Breast epithelium (tissue), 4 donors: ENCODE measurements at places on chromosomes 5 and 9.

DNA sequence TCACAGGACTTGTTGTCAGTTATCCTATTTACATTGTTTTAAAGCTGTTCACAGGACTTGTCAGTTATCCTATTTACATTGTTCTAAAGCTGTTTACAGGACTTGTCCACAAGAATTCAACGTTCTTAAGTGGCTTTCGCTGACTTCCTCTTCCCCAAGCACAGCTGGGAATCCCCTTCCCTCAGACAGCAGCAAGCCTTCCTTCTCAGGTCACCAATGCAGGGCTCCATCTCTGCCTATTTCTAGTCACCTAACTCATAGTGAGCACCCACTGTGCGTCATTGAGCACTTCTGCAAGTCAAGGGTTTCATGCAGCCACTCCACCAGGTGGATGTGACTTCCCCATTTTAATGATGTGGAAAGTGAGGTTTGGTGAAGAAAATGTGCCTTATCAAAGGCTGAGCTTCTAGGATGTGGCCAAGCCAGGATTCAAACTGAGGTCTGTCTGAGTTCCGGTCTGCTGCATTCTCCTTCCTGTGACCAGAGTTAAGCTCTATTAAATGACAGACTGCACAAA lies 109.8 kb upstream of the ZNF462 start:
- DNase-seq = no peak

DNA sequence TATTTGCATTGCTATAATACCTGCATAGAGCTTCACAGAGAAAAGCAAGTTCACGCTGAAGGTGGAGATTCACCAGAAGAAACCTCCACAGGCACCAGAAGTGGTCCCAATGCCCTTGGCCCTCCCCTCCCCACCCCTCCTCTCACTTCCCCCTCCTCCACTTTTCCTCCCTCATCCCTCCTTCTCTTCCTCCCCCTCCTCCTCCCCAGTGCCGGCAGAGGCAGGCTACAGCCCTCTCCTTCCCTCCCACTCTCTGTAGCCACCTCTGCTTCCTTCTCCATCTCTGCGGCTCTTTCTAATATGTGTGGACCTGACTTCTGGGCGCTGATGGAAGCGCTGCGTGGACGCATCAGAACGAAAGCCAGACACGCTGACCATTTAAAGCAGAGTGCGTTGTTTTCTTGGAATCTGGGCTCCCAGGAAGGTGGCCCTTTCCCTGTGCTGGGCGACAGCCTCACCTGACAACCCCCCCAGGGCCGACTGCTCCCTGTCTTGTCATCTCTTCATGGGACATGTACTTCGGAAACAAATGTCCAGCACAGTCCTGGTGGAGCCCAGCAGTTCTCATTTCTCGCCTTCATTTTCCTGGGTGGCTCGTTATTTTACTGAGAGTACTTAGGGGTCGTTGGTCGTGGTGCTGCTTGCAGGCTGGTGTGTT lies 29.5 kb downstream of the NDUFS6 start:
- no peak for DNase-seq

DNA sequence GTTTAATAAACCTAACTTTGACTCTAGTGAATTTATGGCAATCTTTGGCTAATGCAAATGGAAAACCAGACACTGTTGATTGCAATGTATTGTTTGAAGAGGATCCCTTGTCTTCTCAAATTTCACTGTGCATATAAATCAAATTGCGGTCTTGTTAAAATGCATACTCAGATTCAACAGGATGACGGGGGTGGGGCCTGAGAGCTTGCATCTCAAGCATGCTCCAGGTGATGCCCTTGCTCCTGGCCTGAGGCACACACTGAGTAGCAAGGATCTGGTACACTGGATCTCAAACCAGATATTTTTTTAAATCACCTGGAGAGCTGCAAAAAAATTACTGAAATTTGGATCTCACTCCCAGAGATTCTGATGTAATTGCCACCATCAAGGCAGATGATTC lies 463.7 kb downstream of the DNAH5 start:
- no peak for DNase-seq

- DNase-seq = no peak
Observed at GRCh38 chr9:106535439-106535838, 327.5 kb upstream of the ZNF462 start.

GRCh38 chr9:113446323-113446740 lies 17.2 kb upstream of the RGS3 start:
- DNase-seq = no peak

DNA sequence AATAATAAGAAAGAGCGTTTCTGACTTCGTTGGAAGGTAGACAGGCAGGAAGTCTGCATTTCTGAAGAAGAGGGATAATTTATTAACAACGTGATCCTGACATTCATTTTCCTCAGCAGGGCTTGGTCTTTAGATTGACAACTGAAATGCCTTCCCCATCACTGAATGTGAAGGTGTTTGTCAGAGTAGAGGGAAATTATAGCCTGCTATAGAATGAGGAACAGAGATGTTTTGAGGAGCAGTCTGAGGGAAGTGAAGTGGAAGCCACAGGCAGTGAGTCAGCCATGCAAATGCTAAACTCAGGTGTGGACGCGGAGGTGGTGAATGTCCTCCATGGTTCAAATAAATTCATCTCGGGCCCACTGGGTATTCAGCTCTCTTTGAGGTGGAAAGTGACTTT lies 30.5 kb downstream of the C7 start:
- DNase-seq = no peak

- peak; percentile 55 for DNase-seq
Observed at GRCh38 chr9:89137542-89138462, 40.8 kb downstream of the SHC3 start.

GRCh38 chr5:129904667-129905472 lies 605 bp downstream of the CHSY3 start:
- DNase-seq = no peak

DNA sequence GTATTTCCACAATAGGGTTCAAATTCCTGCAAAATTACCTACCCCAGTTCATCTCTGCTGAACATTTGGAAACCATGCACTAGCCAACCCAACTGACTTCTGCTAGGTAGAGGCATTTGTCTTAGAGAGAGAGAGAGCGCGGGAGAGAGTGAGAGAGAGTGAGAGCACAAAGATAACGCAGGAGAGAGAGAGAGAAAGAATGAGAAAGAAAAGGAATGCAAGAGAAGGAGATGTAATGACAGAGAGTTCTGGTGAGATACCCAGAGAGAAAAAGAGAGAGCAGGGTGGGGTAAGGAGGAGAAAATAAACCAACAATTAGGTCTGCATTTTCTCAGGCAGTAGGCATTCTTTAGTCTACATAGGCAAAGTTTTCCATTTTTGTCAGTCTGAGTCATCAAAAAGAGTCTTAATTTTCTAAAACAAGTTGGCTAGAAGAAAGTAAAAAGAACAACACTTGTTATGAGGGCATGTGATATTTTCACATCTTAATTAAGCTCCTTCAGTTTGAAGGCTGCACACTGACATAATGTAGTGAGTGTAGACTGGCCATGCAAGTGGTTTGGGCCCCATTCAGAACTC lies 98.2 kb downstream of the MAP1B start:
- DNase-seq = no peak

GRCh38 chr5:10586555-10586954 lies 22.7 kb downstream of the ANKRD33B start:
- no peak for DNase-seq
